ENCODE measurements at places on chromosomes 12 and 14.

DNA sequence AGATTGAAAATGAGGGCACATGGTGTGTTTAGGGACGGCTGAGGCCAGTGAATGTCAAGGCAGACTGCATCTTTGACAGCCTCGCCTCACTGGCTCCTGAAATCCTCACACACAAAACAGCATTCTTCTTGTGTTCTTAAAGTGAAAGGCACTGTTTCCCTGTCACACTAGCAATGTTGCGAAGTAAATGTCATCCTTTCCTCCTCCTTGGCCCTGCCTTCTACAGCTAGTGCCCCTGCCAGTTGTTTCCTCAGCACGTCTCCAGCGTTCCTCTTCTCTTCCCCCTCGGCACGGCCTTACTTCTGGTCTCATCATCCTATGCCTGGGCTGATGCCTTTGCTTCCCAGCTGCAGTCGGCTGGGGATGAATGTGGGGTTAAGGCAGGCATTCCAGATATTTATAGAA lies 129.4 kb upstream of the DNM1L start:
- DNase-seq, result no peak

DNA sequence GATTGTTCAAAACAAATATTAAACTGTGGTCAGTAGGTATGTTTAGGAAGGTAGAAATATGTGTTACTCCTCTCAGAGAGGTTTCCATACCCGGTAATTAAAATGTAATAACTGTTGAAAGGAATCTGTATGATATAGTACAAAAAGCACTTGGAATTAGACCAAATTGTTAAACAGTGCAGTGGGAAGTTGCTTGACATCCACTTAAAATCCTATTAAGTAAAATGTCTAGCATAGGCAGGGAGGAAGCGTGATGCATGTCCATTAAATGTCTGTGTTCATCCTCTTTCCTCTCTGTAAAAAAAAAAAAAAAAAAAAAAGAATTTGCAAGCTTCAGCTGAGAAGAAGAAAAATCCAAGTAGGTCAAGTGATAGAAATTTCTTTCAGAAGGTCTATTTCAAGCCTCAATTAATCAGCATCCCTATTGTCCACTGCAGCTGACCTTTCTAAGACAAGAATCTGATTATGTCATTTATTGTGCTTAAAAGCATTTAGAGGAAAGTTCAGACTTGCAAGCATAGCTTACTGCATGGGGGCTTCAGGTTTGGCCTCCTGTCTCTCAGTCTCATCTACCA lies 265.6 kb upstream of the RGS6 start:
- no peak for DNase-seq

DNA sequence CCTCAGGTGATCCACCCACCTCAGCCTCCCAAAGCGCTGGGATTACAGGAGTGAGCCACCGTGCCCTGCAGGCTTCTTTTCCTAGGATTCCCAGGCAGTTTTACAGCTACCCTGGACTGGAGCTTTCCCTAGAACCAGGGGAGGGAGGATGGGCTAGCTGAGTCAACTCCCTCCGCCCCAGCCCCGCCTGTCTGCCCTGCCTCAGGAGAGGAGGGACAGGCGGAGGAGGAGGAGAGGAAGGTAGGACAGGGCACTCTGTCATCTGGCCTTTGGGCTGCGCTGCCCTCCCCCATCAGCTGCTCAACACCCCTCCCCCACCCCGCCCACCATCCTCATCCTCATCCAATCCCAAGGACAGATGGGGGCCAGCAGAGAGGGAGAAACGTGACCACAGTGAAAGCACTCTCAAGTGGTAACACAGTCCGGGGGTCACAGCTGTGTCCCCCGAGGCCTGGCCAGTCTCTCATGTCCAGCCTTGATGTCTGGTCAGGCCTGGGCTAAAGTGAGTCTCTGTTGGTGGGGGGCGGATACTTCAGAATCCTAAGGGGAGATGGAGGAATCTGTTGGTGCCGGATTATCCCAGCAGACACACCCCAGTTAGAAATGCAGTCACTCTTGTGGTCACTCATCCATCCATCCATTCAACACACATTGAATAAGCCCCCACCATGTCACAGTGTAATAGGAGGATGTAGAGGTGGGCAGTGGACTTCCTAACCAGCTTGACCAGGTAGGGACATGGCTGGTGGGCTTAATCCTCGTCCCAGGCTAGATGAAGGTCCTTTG lies 12.3 kb downstream of the FIGNL2 start:
- no peak for DNase-seq

- peak; percentile 74 for DNase-seq
Observed at GRCh38 chr14:63438065-63438757, 105.0 kb downstream of the PPP2R5E start.

DNA sequence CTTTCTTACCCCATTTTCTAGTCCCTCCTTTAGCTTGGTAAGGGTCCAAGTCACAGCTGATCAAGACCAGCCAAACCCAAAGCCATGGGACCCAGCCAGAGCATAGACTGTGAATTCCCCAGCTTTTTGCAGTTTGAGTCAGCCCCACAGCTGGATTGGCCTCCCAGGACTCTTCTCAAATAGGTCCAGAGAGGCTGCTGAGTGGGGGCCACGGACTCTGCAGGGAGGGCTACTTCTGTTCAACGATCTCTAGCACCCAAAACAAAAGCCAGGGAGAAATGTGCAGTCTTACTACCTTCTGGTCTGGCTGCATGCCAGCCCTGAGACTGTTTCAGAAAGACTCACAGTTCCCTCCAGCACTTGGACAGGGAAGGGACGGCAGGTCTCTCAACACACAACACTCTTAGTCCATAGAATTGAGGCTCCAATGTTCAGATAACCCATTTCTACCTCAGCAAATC lies 1.6 kb downstream of the VDR start:
- no peak for DNase-seq

GRCh38 chr14:48814562-48814961 lies 771.6 kb downstream of the RPS29 start:
- no peak for DNase-seq

GRCh38 chr14:91061056-91061887 lies 831 bp upstream of the RPS6KA5 start:
- peak; percentile 71 for DNase-seq

GRCh38 chr14:46480817-46481216 lies 170.8 kb downstream of the RPL10L start:
- no peak for DNase-seq

DNA sequence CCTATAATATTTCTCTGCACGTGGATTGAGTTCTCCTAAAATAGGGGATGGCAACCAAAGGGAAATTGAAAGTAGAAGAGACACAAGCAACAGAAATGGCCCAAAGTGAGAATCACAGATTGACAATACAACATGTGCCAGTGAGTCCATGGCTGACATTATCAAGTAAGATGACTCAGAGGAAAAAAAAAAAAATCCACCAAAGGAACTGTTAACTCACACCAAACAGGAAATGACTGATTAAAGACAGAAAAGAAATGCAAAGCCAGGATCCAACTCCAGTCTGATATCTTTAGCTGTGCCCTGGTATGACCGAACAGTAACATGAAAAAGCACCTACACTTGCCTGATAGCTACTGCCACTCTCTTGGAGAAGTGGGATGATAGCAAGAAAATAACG lies 485.0 kb downstream of the PRKD1 start:
- DNase-seq, result no peak

- no peak for DNase-seq
Observed at GRCh38 chr12:76311796-76312195, 36.4 kb downstream of the BBS10 start.

DNA sequence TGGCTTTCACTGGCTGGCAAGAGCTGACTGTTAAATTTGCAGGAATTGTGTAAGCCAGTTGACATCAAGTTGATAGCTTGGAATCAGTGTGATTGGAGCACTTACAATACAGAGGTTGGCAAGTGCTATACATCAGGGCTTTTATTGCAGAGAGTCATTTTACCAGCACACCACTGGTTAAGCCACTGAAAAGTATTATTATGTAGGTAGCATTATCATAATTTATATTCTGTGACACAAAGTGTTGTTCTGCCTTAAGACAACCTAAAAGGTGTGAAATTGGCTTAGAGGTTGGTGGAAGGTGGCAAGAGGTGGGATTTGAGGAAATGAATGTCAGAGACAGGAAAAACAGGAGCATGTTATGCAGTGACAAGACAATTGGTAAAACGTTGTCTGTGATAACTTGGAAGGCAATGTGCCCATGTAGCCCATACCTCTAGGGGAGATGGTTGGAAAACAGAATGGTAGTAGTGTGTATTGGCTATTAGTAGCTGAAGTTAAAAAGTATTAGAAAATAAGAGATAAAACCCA lies 172.9 kb upstream of the PRICKLE1 start:
- DNase-seq, result no peak

DNA sequence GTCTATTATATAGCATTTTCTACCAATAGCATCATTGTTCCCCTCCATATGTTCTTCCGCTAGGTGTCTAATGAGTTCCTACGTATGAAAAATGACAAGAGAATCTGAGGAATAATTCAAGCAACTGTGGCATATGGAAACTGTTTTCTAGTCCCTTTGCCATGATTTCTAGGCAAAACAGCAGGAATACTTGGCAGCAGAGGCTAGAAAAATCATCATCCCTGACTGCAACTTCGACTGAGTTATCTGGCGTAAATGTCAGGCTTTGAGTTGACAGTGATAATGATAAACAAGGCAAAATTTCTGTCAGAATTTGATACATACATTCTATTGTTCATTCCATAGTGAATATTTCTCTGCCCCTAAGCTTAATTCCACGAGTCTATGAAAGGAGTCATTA lies 572.8 kb upstream of the USP15 start:
- no peak for DNase-seq

DNA sequence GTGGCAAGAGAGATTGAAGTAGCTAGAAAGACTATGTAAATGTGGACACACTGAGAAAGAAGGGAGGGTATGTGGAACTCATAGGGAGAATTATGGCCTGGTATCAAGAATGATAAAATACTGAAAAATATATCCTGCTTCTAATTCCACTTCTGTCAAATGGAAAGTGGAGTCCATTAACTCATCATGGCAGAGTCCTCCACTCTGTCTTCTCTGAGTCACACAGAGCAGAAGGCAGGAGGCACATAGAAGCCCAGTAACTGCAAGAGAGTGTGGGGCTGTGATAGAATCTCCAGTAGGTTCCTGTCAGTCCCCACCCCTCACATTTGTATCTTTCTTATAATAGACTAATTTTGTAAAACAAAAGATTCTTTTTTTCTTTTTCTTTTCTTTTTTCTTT lies 223.7 kb downstream of the AKAP6 start:
- DNase-seq, result no peak

GRCh38 chr12:15910468-15910863 lies 666 bp upstream of the DERA start:
- peak; percentile 45 for DNase-seq

GRCh38 chr14:57797160-57797559 lies 68.7 kb downstream of the SLC35F4 start:
- DNase-seq, result no peak

- no peak for DNase-seq
Observed at GRCh38 chr12:54019091-54019811, 9.0 kb upstream of the HOXC6 start.

- no peak for DNase-seq
Observed at GRCh38 chr14:92866901-92867865, 55.8 kb upstream of the CHGA start.

DNA sequence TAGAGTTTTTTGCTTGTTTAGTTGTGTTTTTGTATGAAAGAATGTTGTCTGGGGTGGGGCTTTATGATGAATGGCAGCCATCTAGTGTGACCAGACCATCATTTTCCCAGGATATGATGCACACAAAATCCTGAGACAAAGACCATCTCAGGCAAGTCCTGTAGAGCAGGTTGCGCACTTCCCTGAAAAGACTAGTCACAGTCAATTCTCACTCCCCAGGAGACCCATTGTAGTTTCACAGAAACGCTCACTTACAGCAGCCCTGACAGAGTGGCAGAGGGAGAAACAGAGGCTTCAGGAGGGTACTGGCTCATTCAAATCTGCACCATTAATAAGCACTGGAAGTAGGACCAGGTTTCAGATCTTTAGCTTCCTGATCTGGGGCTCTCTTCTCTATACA lies 183.2 kb downstream of the TMEM117 start:
- DNase-seq, result no peak

DNA sequence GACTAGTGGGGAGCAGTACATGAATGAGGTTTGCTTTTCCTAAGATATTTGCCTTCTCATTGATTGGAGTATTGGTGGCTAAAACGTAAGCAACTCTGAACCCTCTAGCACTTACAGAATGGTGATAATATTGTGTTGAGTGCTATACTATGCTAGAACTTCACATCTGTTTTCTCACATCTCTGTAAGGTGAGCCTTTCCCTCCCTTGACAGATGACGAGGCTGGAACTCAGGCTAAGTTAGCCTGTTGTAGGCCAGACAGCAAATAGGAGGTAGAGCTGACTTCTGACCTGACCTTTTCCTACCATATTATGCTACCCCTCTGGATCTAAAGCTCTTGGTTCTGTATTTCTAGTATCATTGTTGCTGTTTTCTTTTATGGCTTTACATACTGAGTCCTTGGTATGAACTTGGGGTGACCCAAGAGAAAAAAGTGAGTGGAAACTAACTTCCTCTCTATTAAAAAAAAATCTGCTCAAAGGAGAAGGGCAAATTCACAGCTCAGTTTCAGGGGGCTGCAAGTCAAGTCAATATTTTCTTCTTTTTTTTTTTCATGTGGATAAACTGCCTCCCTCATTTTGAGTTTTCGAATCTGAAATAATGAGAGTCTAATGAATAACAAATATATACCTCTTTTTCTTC lies 85.9 kb downstream of the CRADD start:
- peak; percentile 50 for DNase-seq

GRCh38 chr12:57233357-57234232 lies 4.1 kb downstream of the SHMT2 start:
- DNase-seq, result no peak

- no peak for DNase-seq
Observed at GRCh38 chr12:79183926-79184325, 319.4 kb downstream of the SYT1 start.

- no peak for DNase-seq
Observed at GRCh38 chr12:1256285-1256684, 265.3 kb downstream of the ERC1 start.

DNA sequence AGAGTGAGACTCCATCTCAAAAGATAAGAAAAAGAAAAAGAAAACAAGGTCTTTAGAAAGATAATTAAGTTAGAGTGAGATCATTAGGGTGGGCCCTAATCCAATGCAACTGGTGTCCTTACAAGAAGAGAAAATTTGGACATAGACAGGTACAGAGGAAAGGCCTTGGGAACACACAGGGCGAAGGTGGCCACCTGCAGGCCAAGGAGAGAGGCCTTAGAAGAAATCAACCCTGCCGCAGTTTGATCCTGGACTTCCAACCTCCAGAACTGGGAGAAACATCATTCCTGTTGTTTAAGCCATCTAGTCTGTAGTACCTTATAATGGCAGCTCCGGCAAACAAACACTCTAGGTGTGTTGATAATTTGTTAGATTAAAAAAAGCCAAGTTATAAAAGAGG lies 491.9 kb downstream of the MED13L start:
- DNase-seq, result no peak
